SJSA1 (cell line): ENCODE measurements at places on chromosomes 2 and 18. TPM values are rescaled to one million over a fixed set of nuclear protein-coding genes. Genes with fewer than 3 reads are reported as not detected.

- peaks cover 40% of the 10 kb centered on the region for H3K4me1 ChIP-seq
- H3K27me3 ChIP-seq = no peaks in the 10 kb centered on the region
- peaks cover 23% of the 10 kb centered on the region for H3K36me3 ChIP-seq
- H3K4me3 ChIP-seq = peak overlapping the region; percentile 82
These were observed 849 bp upstream of the TMEM18 start for GRCh38 chr2:677959-678550.

DNA sequence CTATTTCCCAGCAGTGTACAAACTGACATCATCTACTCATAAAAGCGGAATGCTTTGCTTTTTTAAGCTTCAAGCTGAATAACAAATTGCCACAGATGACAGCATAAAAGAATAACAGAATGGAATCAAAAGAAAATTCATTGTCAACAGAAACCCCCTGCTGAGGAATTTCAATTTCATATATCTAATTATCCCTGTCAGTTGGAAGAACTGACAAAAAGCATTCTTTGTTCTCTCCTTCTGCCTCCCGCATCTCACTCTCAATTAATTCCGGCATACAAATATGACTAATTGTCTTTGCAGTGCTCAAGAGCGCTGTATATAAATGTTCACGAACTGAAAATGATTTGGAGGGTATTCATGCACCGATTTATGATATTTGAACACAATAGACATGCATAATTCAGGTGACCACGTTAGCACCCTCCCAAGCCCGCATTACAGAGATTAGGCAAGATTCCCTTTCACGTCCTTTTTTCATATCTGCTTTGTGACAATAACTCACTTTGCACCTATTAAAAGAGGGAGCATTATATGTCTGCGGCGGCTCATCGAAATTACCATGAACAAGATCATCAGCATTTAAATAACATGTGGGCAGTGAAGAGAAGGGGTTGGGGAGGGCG, 277.7 kb upstream of the SALL3 start:
- H3K36me3 ChIP-seq = no peaks in the 10 kb centered on the region
- no peaks in the 10 kb centered on the region for H3K27me3 ChIP-seq
- H3K4me1 ChIP-seq = no peaks in the 10 kb centered on the region
- DNase-seq = no peak
- no peak overlapping the region for H3K27ac ChIP-seq

CELF4 gene
- not detected in 2 replicates for total RNA-seq

- DNase-seq = no peak
- no peaks in the 10 kb centered on the region for H3K27me3 ChIP-seq
- no peak overlapping the region for H3K4me3 ChIP-seq
- peaks cover 35% of the 10 kb centered on the region for H3K36me3 ChIP-seq
- peaks cover 52% of the 10 kb centered on the region for H3K4me1 ChIP-seq
- no peak overlapping the region for H3K27ac ChIP-seq
These were observed 91.6 kb downstream of the STPG4 start for GRCh38 chr2:47063538-47063930.

DNA sequence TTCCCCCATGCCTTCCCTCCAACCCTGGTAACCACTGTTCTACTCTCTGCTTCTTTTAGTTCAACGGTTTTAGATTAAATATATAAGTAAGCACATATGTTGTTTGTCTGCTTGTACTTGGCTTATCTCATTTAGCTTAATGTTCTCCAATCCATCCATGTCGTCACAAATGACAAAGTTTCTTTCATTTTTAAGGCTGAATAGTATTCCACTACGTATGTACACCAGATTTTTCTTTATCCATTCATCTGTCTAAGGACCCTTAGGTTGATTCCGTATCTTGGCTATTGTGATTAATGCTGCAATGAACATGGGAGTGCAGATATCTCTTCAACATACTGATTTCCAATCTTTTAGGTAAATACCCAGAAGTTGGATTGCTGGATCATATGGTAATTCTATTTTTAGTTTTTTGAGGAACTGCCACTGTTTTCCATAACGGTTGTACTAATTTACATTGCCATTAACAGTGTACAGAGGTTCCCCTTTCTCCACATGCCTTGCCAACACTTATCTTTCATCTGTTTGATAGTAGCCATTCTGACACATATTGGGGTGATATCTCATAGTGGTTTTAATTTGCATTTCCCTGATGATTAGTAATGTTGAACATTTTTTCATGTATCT, 8.1 kb downstream of the ASB3 start:
- DNase-seq = no peak
- no peak overlapping the region for H3K27ac ChIP-seq
- no peaks in the 10 kb centered on the region for H3K27me3 ChIP-seq
- no peak overlapping the region for H3K4me3 ChIP-seq

DNA sequence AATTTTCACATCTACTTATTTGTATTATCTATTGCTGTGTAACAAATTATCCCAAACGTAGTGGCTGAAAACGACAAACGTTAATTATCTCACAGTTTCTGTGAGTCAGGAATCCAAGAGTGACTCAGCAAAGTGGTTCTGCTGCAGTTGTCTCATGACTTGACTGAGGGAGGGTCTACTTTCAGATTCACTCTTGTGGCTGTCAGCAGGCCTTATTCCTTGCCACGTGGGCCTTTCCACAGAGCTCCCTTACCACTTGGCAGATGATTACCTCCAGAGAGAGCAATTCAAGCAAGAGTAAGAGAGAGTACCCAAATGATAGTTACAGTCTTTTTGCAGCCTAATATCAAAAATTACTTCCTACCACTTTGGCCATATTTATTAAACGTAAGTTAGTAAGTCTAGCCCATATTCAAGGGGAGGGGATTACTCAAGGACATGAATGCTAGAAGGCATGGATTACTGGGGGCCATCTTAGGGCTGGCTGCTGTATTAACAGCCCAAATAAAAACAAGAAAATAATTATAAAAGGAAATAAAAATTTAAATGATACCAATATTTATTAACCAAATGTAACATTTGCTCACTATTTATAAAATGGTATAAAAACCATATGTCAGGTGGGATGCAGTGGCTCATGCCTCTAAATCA, 48.7 kb upstream of the NBEAL1 start:
- peak overlapping the region; percentile 18; the same call in 1 of the 2 replicates for H3K27ac ChIP-seq
- no peak overlapping the region for H3K4me3 ChIP-seq
- DNase-seq = peak; percentile 22
- H3K27me3 ChIP-seq = no peaks in the 10 kb centered on the region
- H3K36me3 ChIP-seq = no peaks in the 10 kb centered on the region
- H3K4me1 ChIP-seq = peaks cover 3% of the 10 kb centered on the region; the same call in 1 of the 2 replicates

- H3K4me3 ChIP-seq = no peak overlapping the region
- no peak for DNase-seq
- H3K36me3 ChIP-seq = no peaks in the 10 kb centered on the region
- no peaks in the 10 kb centered on the region for H3K27me3 ChIP-seq
These were observed 28.0 kb upstream of the EDAR start for GRCh38 chr2:109017017-109017416.

- H3K27ac ChIP-seq = no peak overlapping the region
- no peak overlapping the region for H3K4me3 ChIP-seq
- peaks cover 28% of the 10 kb centered on the region for H3K4me1 ChIP-seq
- H3K27me3 ChIP-seq = no peaks in the 10 kb centered on the region
- DNase-seq = no peak
- H3K36me3 ChIP-seq = no peaks in the 10 kb centered on the region
These were observed 2.5 kb upstream of the GPR39 start for GRCh38 chr2:132414081-132414480.

TANC1 gene
- total RNA-seq = 11.6 and 26.5 TPM in 2 replicates

DNA sequence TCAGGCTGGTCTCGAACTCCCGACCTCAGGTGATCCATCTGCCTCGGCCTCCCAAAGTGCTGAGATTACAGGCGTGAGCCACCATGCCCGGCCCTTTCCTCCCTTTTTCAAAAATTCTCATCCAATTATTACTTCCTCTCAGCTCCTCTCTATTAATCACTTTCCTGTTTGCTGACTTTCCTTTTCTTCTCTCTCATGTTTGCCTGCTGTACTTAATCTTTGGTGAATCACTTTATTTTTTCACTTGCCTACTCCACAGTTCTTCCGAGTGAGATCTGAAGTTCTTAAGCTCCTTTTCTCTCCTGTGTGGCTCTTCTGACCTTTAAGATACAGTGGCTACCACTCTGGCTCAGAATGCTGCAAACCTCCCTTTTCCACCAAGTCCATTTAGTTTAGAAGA, 126.3 kb upstream of the SERTAD2 start:
- no peaks in the 10 kb centered on the region for H3K36me3 ChIP-seq
- no peak for DNase-seq
- peaks cover 41% of the 10 kb centered on the region for H3K4me1 ChIP-seq
- no peak overlapping the region for H3K4me3 ChIP-seq

DNA sequence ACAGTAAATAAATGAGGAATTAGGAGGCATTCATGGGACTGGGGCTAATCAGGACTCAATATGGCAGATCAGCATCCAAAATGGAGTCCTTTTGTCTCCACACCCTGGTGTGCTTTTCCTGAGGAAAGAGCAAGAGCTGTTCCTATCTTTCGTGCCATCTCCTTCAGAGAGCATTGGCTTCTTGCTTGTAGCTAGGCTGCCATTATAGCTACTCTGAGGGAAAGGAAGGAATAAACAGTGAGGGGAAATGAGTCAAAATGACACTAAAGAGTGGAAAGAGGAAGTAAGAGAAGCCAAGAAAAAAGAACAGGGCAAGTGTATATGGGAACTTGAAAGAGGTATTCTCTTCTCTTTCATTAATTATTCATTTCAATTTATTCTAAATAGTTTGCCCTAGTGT, 8.4 kb upstream of the NMI start:
- H3K4me3 ChIP-seq = no peak overlapping the region
- no peak for DNase-seq
- H3K4me1 ChIP-seq = no peaks in the 10 kb centered on the region

DNA sequence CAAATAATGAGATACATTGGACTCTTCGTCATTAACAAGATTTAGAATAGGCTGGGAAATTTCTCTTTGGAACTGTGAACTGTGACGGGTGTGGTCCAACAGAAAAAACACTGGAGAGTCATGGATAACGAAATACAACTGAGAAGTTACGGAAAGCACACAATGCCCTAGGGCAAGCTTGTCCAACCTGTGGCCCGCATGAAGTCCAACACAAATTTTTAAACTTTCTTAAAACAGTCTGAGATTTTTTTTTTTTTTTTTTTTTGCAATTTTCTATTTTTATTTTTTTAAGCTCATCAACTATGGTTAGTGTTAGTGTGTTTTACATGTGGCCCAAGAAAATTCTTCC, 27.7 kb downstream of the CDC42EP3 start:
- no peak for DNase-seq
- peaks cover 82% of the 10 kb centered on the region for H3K36me3 ChIP-seq
- H3K4me3 ChIP-seq = no peak overlapping the region
- H3K4me1 ChIP-seq = peaks cover 40% of the 10 kb centered on the region

- H3K27ac ChIP-seq = no peak overlapping the region
- DNase-seq = no peak
These were observed 22.7 kb downstream of the KCNF1 start for GRCh38 chr2:10934308-10934978.

- no peak overlapping the region for H3K4me3 ChIP-seq
- peaks cover 16% of the 10 kb centered on the region for H3K36me3 ChIP-seq
- H3K27ac ChIP-seq = no peak overlapping the region
- H3K27me3 ChIP-seq = no peaks in the 10 kb centered on the region
- no peak for DNase-seq
These were observed 8.4 kb downstream of the MFSD2B start for GRCh38 chr2:24018241-24018640.

GRCh38 chr2:143697744-143698143, 568.5 kb downstream of the ARHGAP15 start:
- no peak overlapping the region for H3K27ac ChIP-seq
- H3K36me3 ChIP-seq = no peaks in the 10 kb centered on the region
- H3K27me3 ChIP-seq = no peaks in the 10 kb centered on the region
- H3K4me1 ChIP-seq = no peaks in the 10 kb centered on the region
- H3K4me3 ChIP-seq = no peak overlapping the region

DNA sequence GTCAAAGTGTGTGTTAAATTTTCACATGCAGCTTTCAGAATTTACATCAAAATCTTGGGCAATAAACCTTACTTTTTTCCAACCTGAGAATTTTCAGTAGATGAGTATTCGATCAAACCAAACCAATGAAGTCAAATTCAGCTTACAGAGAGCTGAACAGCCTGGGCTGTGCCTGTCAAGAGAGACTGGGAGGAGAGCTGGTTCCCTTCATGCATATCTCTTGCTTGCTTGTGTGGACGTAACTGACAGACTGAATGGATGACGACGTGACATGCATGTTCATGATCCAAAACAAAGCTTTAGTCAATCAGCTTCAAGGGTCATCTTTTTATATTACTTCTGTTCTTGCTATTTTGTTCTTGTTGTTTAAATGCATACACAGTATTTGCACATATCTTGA, 145.2 kb downstream of the GALNT3 start:
- H3K36me3 ChIP-seq = no peaks in the 10 kb centered on the region
- H3K4me1 ChIP-seq = no peaks in the 10 kb centered on the region
- H3K27ac ChIP-seq = no peak overlapping the region

KLHL41 gene
- 0.24 TPM in 1 of 2 replicates, not detected in the other for total RNA-seq

DNA sequence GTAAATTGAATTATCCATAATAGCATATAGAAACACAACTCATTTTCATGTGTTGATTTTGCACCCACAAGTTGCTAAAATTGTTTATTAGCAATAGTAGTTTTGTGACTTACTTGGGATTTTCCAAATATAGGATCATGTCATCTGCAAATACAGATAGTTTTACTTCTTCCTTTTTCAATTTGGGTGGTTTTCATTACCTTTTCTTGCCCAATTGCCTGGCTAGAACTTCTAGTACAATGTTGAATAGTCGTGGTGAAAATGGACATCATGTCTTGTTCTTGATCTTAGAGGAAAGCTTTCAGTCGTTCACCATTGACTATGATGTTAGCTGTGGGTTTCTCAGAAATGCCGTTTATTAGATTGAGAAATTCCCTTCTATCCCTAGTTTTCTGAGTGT, 60.2 kb upstream of the TCF7L1 start:
- H3K27me3 ChIP-seq = 0 out of 2 replicates have a peak, but pooled peaks cover 3% of the 10 kb centered on the region
- no peaks in the 10 kb centered on the region for H3K4me1 ChIP-seq
- H3K36me3 ChIP-seq = no peaks in the 10 kb centered on the region
- no peak for DNase-seq
- H3K27ac ChIP-seq = no peak overlapping the region
- no peak overlapping the region for H3K4me3 ChIP-seq

EFR3B gene
- total RNA-seq = 0.39 and 0.63 TPM in 2 replicates

SERPINB12 gene
- total RNA-seq = not detected in 2 replicates

GRCh38 chr2:1995987-1996386, 251.7 kb upstream of the PXDN start:
- H3K4me3 ChIP-seq = no peak overlapping the region
- H3K27me3 ChIP-seq = no peaks in the 10 kb centered on the region
- DNase-seq = peak; percentile 75
- peaks cover 45% of the 10 kb centered on the region for H3K4me1 ChIP-seq
